ENCODE measurements at places on chromosomes 12 and 14.

- no peak for DNase-seq
Observed at GRCh38 chr12:61891632-61892031, 368.6 kb upstream of the USP15 start.

- DNase-seq: no peak
Observed at GRCh38 chr12:20421421-20421820, 53.1 kb downstream of the PDE3A start.

DNA sequence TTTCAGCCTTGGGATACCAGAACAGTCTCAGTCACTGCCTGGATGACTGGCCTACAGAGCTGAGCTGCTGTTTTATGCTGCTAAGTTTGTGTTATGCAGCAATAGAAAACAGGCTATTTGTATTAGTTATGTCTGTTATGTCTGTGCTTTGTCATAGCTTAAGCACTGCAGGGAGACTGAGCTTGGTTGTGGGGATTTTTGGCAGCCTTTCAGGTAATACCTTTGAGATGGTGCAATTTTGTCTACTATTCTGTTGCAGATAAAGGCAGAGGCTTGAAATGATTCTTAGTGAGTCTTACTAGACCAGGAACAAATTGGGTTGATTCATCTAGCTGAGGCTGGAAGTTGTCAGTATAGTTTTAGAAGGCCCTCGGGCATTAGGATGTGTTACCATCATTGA lies 201.3 kb upstream of the RBM19 start:
- no peak for DNase-seq

GRCh38 chr12:5197131-5197530 lies 153.5 kb downstream of the KCNA5 start:
- no peak for DNase-seq

DNA sequence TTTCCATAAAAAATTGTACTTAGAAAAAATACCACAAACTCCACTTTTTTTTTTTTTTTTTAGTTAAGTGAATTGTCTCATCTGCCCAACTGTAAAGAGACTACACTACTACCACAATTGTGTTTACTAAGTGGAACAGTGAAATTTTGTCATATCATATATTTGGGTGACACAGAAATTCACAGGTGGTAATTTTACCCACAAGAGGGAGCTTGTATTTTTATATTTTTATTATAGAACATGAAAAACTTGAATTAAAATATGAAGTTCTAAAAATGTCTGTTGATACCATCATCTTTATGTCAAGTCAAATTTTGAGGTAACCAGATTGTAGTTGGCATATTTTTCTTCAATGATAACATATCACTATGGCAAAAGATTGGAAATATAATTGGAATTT lies 329.4 kb upstream of the SOX5 start:
- no peak for DNase-seq

- DNase-seq: no peak
Observed at GRCh38 chr12:627863-628741, 35.1 kb downstream of the NINJ2 start.

GRCh38 chr14:73339846-73340595 lies 102.7 kb downstream of the PAPLN start:
- DNase-seq: no peak

DNA sequence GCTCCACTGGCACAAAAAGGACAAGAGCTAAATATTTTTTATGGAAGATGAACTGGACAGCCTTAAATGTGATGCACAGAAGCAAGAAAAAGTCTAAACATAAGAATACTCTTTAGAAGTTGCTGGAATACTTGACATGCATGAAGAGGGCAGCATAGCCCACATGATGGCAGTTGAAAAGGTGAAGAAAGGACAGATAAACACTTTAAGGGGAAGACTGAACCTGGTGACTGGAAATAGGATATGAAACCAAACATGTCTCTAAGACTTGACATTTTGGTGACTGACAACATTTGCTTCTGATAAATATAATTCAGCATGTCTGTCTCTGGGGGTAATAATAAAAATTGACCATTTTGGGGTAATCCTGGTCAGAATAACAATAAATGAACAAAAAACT lies 273.1 kb downstream of the CCDC91 start:
- no peak for DNase-seq

- DNase-seq: no peak
Observed at GRCh38 chr14:31200702-31200990, 6.9 kb downstream of the HECTD1 start.

GRCh38 chr12:6923003-6923732 lies 4.6 kb upstream of the ATN1 start:
- no peak for DNase-seq

GRCh38 chr14:81261176-81261575 lies 40.4 kb upstream of the GTF2A1 start:
- no peak for DNase-seq

GRCh38 chr12:112466011-112466422 lies 47.3 kb downstream of the PTPN11 start:
- DNase-seq: no peak

DNA sequence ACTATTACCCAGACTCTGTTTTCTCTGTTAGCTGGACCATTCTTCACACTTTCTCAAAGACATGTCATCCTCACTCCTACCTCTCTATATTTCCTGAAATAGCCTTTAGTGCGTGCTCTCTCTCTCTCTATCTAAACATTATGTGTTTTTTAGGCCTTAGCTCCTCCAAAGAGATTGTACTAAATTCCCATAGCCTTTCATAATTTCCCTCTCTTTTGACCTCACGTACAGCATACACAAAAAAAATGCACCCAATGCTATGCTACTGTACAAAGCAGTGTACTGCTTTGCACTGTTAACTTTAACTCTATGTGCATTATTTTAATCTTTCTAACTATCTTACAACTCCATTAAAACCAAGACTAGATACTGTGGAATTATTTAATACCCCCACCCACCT lies 288.4 kb downstream of the DAD1 start:
- DNase-seq: no peak

DNA sequence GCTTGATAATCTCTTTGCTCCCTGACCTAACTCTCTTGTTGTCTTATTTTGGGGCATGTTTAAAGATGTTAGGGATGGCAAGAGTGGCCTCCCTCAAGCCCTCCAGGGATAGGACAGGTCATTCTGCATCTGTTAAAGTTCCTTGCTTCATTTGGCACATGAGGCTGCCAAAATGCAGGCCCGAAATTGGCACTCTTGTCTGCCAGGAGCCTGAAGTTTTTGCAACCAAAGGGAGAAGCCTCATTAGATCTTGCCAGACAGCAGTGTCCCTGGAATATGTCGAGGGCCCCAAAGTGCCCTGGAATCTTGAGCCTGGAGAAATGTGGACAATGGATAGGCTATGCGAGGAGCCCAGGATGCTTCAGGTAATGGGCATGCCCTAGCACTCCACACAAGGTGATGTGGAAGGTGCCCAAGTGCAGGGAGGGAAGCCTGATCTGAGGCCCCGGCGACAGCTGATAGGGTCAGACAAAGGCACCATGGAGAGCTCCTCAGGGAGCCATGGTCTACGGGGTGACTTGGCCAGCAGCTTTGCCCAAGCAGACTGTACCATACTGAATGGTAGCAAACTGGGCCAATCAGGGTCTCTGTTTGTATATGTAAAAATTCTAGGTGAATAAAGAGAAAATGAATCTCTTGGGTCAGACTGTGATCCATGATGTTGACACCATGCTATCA lies 173.0 kb upstream of the WSCD2 start:
- no peak for DNase-seq

- DNase-seq: no peak
Observed at GRCh38 chr12:80100591-80100990, 1.3 kb downstream of the OTOGL start.

DNA sequence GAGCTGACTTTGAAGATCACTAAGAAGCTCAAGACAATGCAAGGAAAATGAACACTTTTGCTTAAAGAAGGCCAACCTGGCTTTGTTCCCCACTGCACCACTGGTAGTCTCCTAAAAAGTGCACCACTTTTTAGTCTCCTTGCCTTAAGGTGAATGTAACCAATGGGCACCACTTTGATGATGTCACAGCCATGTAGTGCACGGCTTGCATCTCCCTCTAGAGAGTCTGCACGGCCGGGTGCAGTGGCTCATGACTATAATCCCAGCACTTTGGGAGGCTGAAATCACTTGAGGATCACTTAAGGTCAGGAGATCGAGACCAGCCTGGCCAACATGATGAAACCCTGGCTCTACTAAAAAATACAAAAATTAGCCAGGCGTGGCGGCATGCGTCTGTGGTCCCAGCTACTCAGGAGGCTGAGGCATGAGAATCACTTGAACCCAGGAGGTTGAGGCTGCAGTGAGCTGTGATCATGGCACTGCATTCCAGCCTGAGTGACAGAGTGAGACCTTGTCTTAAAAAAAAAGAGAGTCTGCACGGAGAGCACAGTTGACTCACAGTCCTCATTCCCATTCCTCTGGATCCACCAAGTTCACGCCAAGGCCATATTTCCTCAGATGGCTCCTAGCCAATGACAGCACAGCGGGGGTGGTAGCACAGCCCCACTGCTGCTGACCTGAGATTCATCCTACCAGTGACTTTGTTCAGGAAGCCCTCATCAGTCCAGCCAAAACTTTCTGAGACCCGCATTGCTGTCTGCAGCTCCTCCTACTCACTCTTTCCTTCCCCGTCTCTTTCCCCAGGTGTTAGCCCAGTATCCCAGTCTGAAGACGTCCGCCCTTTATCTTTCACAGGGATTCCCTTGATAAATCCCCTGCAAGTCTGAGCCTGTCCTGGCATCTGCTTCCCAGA lies 16.5 kb upstream of the IFT81 start:
- DNase-seq: no peak
